ENCODE measurements at places on chromosomes 3 and 15. TPM values are rescaled to one million over a fixed set of nuclear protein-coding genes. Genes with fewer than 3 reads are reported as not detected.

DNA sequence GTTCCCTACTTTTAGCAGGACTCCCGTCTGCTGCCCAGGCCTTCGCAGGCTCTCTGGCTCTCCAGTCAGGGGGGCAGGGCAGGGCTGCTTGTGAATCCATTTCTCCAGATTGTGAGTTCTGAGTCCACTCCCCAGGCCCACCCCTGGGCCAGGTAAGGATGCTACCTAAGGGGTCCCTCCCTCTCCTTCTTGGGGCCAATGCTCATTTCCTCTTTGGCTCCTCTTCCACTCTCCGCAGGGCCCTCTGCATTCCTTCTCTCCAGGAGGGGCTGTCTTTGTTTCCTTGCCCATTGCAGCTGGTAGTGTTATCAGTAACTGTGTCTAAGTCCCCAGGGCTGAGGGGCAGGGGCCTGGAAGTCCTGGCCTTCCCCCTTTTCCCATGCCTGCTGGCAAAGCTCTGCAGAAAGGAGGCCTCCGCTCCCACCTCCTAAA lies 13.0 kb upstream of the CACNA2D2 start:
- no peak for DNase-seq

DNA sequence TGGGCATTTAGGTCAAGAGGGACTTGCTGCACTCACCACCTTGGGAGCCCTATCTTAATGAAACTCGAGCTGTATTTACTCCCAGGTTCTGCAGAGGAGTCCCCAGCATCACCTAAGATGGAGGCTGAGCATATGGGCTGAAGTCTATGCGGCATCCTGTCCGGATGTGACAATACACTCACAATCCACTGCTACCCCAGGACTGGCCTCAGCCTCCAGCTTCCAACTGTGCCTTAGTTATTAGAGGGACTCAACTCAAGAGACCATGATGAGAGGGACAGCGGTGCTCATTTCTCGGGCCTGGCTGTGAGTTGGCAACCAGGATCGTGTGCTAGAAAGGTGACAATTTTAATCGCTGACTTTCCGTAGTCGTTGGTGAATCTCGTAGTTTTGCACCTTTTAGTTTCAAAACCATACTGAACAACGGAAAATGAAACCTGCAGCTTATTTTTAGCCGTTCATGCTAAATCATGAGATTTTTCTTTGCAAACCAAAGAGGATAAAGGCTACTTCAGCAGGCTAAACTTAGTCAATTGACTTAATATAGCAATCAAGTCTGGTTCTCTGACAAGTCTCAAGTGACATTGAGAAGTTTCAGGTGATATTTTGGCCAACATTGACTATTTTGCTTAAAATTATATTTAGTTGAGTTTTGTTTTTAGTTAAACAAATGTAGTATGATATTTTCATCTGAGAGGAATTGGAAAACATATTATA lies 11.1 kb downstream of the ZBTB38 start:
- DNase-seq, result no peak

GRCh38 chr3:77041811-77042210 lies 1.9 kb downstream of the ROBO2 start:
- no peak for DNase-seq

- DNase-seq, result peak; percentile 62
Observed at GRCh38 chr3:136305879-136306278, 55.7 kb downstream of the PCCB start.

GRCh38 chr15:69979262-69979661 lies 118.5 kb downstream of the TLE3 start:
- peak; percentile 4 for DNase-seq

- no peak for DNase-seq
Observed at GRCh38 chr15:56723787-56724186, 9.5 kb downstream of the ZNF280D start.

DNA sequence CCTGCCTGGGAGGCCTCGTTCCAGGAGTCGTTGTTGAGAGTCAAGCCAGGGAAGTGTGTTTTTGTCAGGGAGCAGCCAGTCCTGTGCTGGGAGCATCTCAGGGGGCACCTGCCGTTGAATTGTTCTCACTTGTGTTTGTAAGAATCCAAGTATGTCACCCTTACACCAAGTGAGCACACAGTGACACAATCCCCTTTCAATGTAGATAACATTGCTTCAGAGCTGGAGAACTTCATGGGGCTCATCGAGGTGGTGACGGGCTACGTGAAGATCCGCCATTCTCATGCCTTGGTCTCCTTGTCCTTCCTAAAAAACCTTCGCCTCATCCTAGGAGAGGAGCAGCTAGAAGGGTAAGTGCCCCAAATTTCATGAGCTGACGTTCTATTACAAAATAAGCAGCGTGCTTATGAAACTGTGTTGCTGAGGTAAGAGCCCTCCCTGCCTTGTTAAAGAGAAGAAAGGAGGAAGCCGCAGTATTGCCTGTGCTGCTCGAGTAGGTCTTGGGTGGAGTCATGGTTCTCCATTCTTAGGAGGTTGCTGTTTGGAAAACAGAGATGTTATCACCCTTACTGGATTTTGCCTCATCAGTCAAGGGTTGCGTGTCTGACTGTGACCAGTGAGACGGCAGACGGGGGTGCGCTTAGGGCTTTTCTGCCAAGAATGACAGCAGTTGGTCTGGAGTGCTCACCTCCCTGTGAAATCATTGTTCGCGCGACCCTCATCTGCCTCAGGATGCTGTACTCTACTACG lies 108.1 kb downstream of the PGPEP1L start:
- no peak for DNase-seq

Gene RNU5B-1
- not detected for total RNA-seq

- peak; percentile 77 for DNase-seq
Observed at GRCh38 chr3:31768479-31769125, 212.5 kb downstream of the OSBPL10 start.

Gene STAC
- 0.32 TPM for total RNA-seq

GRCh38 chr3:31960793-31961431 lies 20.1 kb downstream of the OSBPL10 start:
- peak; percentile 76 for DNase-seq

Gene FHIT
- 0.53 TPM for total RNA-seq

- DNase-seq, result peak; percentile 39
Observed at GRCh38 chr15:75606711-75607699, 18.5 kb downstream of the SNUPN start.

GRCh38 chr3:100682056-100682853 lies 27.0 kb upstream of the TFG start:
- no peak for DNase-seq

Gene VGLL3
- 69.8 TPM for total RNA-seq

DNA sequence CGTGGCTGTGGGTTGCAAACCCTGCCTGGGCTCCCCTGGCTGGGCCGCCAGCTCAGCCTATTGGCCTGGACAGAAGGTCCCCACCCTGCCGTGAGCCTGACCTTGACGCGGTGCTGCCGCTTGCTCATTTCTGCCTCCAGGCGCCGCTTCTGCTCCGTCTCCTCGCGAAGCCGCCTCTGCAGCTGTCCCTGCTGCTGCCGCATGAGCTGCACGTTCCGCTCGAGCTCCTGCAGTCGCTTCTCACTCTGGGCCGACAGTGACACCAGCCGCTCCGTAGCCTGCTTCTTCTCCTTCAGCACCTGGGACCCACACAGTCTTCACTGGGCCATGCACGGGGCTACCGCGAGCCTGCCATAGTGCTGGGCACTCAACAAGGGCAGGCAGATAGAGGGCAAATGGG lies 21.7 kb downstream of the KIF7 start:
- DNase-seq, result no peak

DNA sequence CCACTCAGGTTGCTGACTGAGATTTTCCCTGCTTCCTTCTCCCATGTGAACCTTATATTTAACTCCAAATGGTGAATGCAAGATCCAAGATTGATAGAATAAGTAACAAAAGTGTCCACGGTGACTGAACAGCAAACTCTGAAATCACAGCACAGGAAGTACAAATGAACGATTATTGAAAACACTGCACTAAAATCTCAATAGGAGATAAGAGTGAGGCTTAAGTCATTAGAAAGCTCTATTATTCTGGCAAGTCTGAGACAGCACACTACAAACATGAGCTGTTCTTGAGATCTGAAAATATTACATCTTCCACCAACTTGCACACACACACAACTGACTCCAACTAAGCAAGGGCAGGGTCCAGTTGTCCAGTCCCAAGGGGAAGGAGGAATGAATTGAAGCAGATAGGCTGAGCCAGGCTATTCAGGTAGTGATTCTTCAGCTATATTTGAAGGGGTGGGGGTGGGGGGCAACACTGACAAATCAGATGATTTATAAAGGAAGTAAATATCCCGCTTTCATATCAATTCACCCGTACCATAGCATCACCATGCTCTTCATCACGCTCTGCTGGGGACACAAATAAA lies 2.9 kb downstream of the ZNF385D start:
- DNase-seq, result no peak

- DNase-seq, result no peak
Observed at GRCh38 chr15:90903733-90904536, 833 bp downstream of the MAN2A2 start.

DNA sequence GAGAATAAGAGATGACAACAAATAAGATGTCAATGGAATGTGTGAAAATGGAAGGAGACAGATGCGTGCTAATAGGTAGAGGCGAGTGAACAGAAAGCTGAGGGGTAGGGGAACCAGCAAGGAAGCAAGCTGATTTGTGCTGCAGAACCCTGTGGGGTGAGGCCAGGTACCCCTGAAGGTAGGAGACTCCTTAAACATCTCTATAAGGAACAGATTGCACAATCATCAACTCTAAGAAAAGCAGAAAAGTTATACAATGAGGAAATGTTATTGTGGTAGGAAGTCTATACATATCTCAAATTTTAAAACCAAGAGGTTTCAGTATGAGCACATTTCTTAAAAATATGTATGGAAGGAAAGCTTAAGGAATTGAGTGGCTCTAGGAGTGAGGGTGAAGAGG lies 315.0 kb upstream of the TPM1 start:
- DNase-seq, result no peak

- peak; percentile 65 for DNase-seq
Observed at GRCh38 chr3:16254916-16255315, 9.8 kb downstream of the DPH3 start.

GRCh38 chr3:56154297-56154696 lies 314.0 kb downstream of the ERC2 start:
- DNase-seq, result peak; percentile 21

- no peak for DNase-seq
Observed at GRCh38 chr15:48984021-48984710, 20.4 kb upstream of the SHC4 start.

GRCh38 chr3:170040418-170040817 lies 2.6 kb downstream of the GPR160 start:
- no peak for DNase-seq

DNA sequence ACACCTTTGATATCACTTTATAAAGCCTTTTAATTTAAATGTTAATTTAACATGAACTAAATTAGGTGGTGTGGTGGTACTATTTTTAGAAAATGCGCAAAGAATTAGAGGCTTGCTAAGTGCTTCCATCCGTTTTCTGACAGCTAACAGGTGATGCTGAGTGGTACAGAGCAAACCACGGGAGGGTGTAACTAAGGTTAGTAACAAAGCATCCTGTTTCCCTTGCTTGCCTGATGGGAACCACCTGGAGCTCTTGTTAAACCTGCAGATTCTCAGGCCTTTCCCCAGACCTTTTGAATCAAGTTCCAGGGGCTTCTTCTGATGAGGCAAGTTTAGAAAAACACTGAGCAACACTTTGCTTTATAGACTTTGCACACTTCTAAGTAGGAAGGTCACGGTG lies 101.0 kb downstream of the ATG7 start:
- DNase-seq, result no peak

GRCh38 chr3:31364711-31365110 lies 168.0 kb upstream of the STT3B start:
- no peak for DNase-seq

GRCh38 chr3:40173227-40173721 lies 136.2 kb upstream of the EIF1B start:
- no peak for DNase-seq

DNA sequence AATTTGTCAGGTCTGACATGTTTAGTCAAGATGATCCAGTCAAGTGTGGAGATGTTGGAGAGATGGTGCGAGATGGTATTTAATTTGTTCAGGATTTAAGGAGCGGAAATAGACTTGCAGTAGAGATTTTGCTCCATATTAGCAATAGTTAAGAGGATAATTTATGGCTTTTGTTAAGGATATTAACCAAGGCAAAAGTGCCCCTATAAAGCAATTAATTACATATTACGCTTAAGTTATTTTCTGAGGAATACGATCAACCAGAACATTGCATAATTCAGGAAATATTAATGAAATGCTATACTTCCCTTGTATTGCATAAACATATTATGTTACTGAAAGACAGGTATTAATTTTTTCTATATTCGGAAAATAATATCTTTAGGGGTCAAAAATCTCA lies 83.9 kb downstream of the ZIC1 start:
- DNase-seq, result no peak

GRCh38 chr3:12395349-12396012 lies 88.8 kb upstream of the TSEN2 start:
- DNase-seq, result no peak

Gene MYO5A
- 27.0 TPM for total RNA-seq

GRCh38 chr3:194503081-194503531 lies 16.3 kb upstream of the ATP13A3 start:
- no peak for DNase-seq

- DNase-seq, result peak; percentile 65
Observed at GRCh38 chr15:63405159-63405558, 23.5 kb upstream of the CA12 start.

DNA sequence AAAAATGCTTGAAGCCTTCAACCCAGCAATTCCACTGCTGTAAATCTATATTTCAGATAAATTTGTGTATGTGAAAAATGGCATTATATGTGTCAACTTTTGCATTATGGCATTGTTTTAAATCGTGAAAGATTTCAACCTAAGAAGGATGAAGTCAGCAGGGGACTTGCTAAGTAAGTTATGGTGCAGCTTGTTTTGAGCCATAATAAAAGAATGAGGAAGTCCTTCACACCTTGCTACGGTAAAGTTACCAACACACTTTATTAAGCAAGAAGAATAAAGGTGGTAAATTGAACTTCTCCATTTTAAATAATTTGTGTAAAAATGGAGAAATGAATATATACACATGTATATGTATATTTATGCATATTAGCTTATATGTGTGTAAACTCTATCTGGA lies 371.4 kb downstream of the ROBO2 start:
- DNase-seq, result no peak

- DNase-seq, result no peak
Observed at GRCh38 chr15:90645873-90646575, 71.1 kb upstream of the BLM start.

Gene GP5
- total RNA-seq, result 0.31 TPM

DNA sequence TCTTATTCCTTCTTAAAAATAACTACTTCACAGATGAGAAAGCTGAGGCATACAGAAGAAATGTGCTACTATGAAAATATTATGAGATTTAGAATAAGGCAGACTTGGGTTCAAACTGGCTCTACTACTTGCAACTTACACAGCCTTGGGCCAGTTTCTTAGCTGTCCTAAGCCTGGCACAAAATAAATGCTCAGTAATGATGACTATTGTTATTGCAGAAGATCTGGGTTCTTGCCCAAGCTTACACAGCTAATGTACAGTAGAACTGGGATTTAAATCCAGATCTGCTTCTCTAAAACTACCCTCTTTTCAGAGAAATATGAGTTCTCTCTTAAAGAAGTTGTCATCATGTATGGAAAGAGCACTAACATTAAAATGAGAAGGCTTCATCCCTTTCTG lies 228.2 kb upstream of the TPRG1 start:
- DNase-seq, result no peak

Gene IFT57
- 43.4 TPM for total RNA-seq
